ENCODE measurements at places on chromosomes 6 and 20.
A peak's percentile ranks its signal among the peaks of the same experiment; 100 is the strongest.

DNA sequence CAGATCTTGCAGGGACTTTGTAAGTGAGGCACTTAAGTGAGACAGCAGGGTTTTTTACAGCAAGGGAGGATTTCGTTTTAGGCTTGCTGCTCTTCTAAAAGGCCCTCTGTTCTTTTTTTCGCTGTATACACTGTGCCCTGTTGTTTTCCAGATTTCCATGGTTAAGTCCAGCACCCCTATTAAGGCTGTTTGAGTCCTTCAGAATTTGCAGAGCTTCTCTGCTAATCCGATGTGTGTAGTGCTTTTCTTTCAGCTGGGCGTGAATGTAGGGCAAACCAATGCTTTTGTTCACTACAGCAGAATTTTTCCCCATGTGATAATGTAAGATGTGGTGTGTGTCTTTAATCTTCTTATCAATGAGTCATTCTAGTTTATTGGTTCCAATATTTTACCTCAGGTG lies 200.5 kb upstream of the RREB1 start:
- no peak for DNase-seq

- DNase-seq, result no peak
Measured at GRCh38 chr6:132087391-132087790, 136.2 kb upstream of the CCN2 start.

- no peak for DNase-seq
Measured at GRCh38 chr20:32312718-32313424, 35.4 kb downstream of the KIF3B start.

GRCh38 chr6:85744433-85744970 lies 101.8 kb upstream of the SYNCRIP start:
- no peak for DNase-seq

- no peak for DNase-seq
Measured at GRCh38 chr6:26309731-26310142, 55.3 kb upstream of the BTN3A2 start.

GRCh38 chr6:105570416-105570815 lies 167.5 kb upstream of the PREP start:
- no peak for DNase-seq

DNA sequence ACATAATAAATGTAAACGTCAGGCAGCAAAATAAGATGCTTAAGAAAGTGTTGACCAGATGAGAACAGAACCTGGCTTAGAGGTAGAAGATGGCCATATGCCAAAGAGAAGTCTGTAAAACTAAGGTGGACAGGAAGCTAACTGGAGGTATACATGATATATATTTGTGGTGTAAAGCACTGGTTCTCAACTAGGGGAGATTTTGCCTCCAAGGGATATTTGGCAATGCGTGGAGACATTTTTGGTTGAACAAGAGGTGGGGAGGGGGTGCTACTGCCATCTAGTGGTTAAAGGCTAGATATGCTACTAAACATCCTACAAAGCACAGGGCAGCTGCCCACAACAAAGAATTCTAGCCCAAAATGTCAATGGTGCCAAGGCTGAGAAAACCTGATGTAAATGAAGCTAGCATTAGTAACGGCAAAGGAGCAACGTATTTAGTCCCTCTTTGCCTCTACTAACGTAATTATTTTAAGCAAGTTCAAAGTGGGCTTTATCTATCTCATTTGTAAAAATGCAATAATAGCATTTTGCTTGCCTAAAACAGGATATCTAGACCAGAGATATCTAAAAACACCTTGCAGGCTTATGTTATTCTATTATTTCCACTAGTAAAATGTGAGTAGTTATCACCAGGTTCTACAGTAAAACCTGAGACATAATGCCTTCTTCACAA lies 182.6 kb downstream of the RNGTT start:
- DNase-seq, result peak; percentile 25

Measured in activated CD4-positive, alpha-beta T cell treated with anti-CD3 and anti-CD28 coated beads, Interleukin-2, amount 50 U/mL, for 4 hours (primary cell).